ENCODE measurements at places on chromosomes 5 and 9.
A peak's percentile ranks its signal among the peaks of the same experiment; 100 is the strongest.

GRCh38 chr5:91357012-91357634, 26.0 kb downstream of the ARRDC3 start:
- DNase-seq: no peak

DNA sequence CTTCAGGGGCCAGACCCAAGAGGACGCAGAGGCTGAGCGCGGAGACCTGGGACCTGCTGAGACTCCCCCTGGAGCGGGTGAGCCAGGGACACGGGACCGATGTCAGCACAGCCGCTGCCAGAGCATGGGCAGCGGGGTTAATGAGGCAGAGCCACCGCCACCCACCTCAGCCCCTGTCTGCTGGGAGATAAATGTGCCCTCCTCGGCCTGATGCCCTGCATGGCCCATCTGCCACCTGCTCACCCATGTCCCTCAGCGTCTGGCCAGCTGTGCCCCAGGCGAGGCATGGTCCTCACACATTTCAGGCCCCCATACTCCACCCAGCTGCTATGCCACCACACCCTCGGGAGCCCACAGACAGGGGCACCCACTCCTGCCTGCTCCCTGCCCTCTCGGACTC, 14.9 kb downstream of the DNLZ start:
- DNase-seq: no peak

- no peak for DNase-seq
These were observed 116.9 kb upstream of the OTULINL start for GRCh38 chr5:14464671-14465070.

- DNase-seq: no peak
These were observed 57.6 kb downstream of the PAX5 start for GRCh38 chr9:36976371-36977030.

DNA sequence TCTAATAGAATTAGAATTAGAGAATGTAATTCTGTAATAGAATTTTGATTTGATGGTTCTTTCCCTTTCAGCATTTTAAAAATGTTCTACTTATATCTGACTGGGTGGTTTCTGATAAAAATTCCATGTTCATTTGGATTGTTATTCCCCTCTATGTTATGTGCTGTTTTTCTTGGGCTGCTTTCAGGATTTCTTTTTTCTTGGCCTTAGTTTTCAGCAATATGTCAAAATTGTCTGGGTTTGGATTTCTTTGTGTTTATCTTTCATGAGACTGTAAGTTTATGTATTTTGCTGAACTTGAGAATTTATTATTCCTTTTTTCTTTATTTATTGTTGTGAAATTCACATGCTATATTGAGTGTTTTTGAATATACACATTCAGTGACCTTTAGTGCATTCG, 189.1 kb downstream of the RANBP17 start:
- DNase-seq: no peak

DNA sequence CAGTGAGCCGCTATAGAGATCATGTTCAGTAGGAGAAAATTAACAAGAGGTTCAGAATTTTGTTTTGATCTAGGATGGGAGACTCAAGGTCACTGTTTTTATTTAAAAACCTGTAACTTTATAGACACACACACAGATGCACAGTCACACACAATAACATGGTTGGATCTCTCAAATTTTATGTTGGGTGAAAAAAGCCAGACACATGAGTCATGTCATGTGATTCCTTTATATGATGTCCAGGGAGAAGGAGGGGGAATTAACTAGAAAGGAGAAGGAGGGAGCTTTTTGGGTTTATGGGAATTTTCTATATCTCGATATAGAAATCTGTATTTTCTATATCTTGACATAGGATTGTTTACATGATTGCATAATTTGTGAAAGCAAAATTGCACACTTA, 17.1 kb downstream of the C6 start:
- no peak for DNase-seq

- DNase-seq: no peak
These were observed 109.7 kb downstream of the CAAP1 start for GRCh38 chr9:26782899-26783298.

GRCh38 chr5:33300209-33300742, 140.5 kb upstream of the TARS1 start:
- no peak for DNase-seq

DNA sequence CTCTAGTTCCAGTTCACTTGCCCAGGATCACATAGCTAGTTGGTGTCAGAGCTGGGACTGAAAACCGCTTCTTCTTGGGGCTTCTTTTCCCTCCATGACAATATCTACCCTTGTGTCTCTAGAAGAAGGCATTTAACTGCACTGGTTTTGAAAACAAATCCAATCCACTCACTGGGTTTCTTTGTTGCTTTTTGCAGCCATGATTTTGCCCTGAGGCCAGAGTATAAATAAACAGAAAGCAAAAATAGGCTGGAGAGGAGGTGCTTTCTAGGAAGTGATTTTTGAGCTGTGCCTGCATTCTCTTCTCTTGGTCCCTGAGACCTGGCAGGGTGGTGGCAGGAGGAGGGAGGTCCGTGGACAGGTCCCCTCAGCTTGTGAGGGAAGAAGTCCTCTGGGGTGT, 6.9 kb upstream of the TRIO start:
- DNase-seq: no peak

GRCh38 chr5:125321654-125322053, 575.2 kb upstream of the ZNF608 start:
- DNase-seq: no peak

DNA sequence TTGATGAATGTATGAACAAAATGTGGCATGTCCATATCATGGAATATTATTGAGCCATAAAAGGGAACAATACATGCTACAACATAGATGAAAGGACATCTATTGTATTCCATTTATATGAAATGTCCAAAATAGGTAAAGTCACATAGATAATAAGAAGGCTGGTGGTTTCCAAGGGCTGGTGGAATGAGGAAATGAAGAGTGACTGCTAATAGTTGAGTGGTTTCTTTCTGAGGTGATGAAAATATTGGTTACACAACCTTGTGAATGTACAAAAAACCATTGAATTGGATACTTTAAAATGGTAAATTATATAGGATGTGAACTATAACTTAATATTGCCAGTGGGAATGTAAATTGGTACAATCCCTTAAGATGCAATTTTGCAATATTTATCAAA, 5.2 kb downstream of the ARSB start:
- DNase-seq: no peak

DNA sequence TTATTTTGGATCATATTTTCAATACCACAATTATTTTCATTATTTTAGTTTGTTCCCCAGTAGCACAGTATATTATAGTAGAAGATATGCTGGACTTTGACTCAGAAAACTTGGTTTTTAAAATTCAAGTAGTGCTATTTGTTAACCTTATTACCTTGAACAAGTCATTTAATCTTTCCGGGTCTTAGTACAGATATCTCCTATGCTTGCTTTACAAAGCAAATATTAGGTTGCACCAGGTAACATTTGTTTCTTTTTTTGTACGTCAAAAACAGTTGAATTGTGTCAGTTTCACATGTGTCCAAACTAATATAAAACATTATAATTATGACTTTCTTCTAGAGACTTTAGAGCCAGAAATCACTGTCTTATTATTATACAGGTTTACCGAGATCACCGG, 338.1 kb downstream of the ARL15 start:
- no peak for DNase-seq

GRCh38 chr5:170076211-170076610, 29.5 kb upstream of the FOXI1 start:
- no peak for DNase-seq

DNA sequence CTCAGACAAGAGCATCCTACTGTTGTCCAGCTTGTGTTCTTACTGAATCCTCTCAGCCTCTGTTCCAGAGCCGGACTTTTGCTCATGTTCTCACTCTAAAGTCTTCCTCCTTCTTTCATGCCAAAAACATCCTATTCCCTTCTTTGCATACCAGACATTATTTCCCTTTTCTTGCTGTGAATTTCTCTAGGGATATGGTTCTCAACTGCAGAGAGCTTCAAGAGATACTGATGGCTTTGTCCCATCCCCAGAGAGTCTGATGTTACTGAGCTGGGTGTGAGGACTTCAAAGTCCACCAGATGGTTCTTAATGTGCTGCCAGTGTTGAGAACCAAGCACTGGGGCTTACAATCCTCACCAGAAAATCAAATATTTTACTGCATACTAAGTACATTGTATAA, 98.6 kb upstream of the FER start:
- no peak for DNase-seq

GRCh38 chr5:129821477-129822131, 73.7 kb downstream of the MINAR2 start:
- no peak for DNase-seq

DNA sequence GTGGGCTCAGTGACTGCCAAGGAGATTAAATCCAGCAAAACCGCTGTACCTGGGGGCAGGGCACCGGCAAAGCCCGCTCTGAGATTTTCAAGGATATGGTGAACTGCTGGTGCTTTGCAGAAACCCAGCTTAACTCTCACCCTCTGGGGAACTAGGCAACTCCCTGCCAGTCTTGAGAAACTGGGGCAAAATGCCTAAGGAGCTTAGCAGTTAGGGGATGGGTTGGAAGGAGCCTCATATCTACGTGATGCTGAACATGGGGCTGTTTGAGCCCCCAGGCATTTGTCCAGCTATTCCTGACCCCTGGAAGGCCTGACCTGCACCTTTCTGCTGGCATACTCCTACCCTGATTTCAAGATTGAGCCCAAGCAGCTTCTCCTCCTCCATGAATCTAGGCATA, 108.6 kb upstream of the TBC1D2 start:
- no peak for DNase-seq

DNA sequence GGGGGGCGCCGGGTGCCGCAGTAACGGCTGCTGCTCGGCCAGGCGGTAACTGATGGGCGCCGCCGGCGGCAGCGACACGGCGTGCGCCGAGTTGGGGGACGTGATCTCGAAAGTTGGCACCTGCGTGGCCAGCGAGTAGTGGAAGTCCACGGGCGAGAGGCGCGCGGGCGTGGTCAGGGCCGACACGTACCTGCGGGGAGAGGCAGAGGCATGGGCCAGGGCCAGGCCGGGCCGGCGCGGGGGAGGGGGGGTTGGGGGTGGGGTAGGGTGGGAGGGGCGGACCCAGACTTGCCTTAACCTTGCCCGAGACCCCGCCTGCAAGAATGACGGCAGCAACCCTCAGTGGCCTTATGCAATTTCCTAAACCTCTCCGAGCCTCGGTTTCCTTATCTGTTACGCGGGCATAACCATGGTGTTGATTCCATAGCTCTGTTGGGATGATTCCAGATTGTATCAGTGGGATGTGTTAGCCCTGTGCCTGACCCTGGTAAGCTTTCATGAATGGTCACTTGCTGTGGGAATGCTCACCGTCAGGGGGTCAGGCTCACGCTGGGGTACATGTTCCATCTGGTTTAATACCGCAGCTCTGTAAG, 53.0 kb downstream of the PSD2 start:
- peak; percentile 60 for DNase-seq

- no peak for DNase-seq
These were observed 354.6 kb downstream of the SLIT3 start for GRCh38 chr5:168946363-168946762.

- DNase-seq: no peak
These were observed 98.6 kb downstream of the AOPEP start for GRCh38 chr9:94824913-94825610.

DNA sequence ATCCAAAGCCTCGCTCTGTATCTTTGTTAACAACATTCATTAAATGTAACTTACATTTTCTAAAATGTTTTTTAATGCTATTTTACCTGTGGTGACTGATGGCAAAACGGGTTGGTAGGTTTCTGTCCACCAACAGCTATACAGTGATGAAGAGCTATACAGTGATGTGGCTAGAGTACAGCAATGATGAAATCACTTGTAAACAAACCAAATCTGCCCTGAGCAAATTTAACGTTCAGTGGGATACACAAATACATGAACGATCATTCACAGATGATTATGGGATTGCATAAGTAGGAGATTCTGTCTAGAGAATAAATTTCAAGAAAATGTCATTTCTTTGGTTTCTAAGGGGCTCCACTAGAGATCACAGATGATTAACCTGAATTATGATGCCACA, 132.7 kb downstream of the MPDZ start:
- no peak for DNase-seq

DNA sequence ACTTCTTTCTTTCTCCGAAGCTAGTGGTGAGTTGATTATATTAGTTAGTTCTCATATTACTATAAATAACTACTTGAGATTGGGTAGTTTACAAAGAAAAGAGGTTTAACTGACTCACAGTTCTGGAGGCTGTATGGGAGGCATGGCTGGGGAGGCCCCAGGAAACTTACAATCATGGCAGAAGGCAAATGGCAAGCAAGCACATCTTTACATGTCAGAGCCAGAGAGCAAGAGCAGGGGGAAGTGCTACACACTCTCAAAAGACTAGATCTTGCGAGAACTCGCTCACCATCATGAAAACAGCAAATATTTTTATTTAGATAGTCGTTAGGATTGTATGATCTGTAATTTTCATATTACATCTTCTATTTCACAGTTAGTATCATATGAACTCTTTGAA, 711.2 kb downstream of the PTPRD start:
- no peak for DNase-seq
